IPS DF 6.9 (cell line): ENCODE measurements at places on chromosomes 4 and X.

GRCh38 chrX:152450076-152450475, 1.0 kb downstream of the GABRA3 start:
- DNase-seq: no peak

DNA sequence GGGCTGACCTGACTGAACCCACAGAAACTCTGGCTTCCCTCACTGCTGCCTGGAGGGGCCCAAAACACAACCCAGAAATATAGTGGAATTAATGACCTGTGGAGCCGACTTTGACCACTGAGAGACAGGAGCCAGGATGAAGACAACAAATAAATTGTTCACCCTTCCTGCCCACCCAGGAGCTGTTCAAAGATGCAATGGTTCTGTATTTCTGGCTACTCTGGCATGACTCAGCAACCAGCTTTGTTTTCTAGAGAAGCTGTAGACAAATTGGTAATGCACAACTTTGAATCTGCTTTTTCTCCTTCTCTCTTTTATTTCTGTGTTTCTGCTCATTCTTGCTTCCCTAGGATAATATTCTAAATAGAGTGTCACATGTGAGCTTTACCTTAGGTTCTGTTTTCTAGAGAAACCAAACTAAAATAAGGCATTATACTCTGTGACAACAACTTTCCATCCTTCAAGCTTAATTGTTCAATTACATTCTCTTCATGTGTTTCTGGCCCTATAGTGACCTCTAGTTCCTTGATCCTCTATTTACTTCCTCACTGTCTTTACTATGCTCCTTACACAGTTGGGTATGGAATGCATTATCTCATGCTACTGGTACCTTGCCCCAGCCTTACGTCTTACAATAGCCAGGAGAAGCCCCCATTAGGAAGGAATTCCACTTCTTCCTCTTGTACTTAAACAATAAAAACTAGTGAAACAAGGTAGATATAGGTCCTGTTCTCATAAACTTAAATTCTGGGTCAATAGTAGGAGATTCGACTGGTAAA, 6.5 kb upstream of the PRKG2 start:
- DNase-seq: no peak

DNA sequence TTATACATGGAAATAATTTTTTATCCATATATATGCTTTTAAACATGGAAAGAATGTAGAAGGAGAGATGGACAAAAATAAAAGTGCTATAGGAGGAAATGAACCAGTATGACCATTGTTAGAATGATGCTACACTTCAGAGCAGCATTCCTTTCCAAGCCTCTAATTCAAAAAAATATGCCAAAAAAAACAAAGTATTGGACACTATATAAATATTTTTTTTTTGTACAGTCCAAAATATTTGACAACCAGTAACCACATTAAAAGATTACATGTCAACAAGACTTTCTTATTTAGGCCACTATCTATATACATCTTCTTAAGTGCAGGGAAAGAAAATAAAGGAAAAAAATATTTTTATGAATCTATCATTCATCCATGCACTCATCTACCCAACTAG, 198.6 kb downstream of the LRBA start:
- no peak for DNase-seq

GRCh38 chrX:31658360-31658759, 586.5 kb upstream of the FTHL17 start:
- DNase-seq: no peak

- no peak for DNase-seq
Observed at GRCh38 chr4:112818594-112818965, 181.6 kb downstream of the LARP7 start.

GRCh38 chr4:180280076-180280475, 1963.1 kb upstream of the TENM3 start:
- no peak for DNase-seq

- DNase-seq: no peak
Observed at GRCh38 chr4:130524057-130524456, 1428.1 kb downstream of the C4orf33 start.
